Inflammatory macrophage treated with lipopolysaccharide for 4 hours (primary cell): ENCODE measurements at places on chromosomes 11 and 22.
A peak's percentile ranks its signal among the peaks of the same experiment; 100 is the strongest.

GRCh38 chr11:75524665-75525432, 892 bp downstream of the GDPD5 start:
- peak; percentile 35 for DNase-seq

DNA sequence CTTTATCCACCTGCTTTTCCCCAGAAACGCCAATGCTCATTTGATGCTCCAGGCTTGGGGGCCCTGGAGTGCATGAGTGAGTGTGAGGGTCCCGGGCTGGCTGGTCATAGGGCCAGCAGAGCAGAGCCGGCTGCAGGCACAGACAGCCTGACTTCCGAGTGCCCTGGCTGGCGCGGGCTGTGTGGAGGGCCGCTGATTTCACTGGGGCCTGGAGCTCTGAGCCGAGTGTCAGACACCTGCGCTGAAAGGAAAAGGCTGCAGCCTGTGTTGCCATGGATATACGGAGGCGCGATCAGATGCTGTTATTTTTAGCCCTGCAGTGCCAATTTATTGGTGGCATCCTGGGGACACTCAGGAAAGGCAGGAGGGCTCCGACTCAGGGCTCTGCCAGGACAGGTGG, 87.6 kb downstream of the ST3GAL4 start:
- DNase-seq = no peak

GRCh38 chr11:132022733-132023478, 652.5 kb downstream of the NTM start:
- DNase-seq = no peak

DNA sequence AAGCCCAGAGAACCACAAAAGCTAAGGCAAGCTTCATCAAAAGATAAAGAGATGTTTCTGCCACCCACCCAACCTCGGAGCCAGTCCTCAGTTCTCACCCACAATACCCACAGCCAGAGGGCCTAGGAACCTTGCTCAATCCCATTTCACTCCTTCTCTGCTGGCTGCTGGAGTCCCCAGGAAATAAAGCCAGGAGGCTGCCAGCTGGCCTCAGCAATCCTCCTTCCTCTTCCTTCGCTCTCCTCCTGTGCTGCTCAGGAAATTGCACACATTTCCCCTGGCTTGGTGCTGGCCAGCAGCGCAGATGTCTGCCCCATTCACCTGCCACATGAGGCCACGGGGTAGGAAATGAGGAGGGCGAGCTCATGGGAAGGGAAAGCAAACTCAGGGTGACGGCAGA, 91.8 kb upstream of the LDLRAD3 start:
- peak; percentile 32 for DNase-seq

GRCh38 chr11:76627606-76628005, 42.9 kb downstream of the LRRC32 start:
- DNase-seq = peak; percentile 45

- no peak for DNase-seq
These were observed 6.6 kb downstream of the PRSS23 start for GRCh38 chr11:86806903-86807302.

DNA sequence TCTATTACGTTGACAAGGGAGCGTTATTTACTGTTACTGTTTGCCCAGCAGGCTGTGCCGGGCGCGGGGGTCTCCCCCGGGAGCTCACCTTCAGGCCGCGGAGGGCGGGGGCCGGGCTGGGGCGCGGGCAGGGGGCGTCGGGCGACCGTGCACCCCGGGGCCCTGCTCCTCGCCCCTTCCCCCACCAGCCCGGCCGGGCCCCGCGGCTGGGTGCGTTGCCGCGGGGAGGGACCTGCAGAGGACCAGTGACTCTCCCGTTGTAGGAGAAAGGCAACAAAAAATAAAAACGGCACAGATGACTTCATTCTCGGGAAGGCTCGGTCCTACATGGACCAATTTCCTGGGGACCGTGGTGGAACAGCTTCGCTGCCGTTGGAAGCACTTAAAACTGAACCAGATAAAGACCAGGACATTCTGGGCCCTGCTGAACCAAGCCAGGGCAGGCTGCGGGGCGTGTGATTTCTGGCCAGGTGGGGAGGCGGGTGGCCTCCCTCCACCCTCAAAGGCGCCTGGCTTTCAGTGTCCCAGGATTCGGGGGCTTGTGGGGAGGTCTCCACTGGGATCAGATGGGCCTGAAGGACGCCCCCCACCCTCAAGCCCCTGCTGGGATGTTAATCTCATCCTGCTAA, 57.4 kb downstream of the IGLL1 start:
- no peak for DNase-seq

GRCh38 chr22:23098718-23099530, 28.6 kb downstream of the GNAZ start:
- DNase-seq = no peak

- no peak for DNase-seq
These were observed 36.5 kb downstream of the POU2AF3 start for GRCh38 chr11:111334532-111335502.

DNA sequence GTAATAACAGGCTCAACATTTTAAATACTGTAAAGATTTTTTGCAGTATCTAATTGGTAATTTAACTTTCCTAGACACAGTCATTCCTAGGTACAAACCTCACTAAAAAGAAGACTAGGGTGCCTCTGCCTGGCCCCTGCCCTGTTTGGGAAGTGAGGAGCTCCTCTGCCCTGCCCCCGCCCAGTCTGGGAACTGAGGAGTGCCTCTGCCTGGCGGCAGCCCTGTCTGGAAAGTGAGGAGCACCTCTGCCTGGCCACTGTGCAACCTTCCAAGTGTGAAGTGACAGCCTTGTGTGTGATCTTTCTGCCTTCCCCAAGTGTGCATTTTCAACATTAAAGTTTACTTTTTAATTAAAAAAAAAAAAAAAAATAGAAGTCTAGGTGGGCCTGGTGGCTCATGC, 4.2 kb downstream of the CHORDC1 start:
- no peak for DNase-seq

DNA sequence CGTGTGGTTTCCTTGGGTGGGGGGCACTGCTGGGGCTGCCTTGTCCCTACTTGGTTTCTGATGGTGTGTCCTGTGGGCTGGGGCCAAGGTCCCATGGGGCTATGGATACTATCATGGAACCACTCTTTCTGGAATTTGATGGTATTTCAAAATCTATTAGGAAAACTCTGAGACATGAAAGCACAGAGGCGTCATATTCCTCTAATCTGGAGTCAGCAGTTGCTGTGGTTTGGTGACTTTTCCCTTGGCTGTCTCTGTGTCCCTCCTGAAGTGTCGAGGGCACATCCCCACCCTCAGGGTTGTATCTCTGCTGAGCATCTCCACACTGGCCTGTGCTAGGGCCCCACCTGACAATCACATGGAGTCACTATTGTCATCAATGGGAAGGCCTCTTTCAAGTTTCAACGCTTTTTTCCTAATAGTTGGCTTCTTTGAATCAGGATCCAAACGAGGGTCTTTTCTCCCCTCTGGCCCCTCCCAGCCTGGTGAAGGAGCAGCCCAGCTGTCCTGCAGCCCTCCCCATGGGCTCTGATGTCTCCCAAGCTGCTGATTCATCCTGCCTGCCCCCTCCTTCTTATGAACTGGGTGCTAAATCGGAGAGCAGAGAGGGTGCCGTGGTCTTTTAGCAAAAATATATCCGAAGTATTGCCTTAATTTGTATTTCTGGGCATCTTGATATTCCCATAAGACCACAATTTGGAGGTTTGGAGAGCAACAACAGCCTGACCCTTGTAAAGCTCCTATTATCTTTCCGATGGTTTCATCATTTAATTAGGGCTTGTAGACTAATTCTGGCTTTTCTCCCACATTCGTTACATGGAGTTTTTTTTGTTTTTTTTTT, 38.5 kb downstream of the MED15 start:
- no peak for DNase-seq

- no peak for DNase-seq
These were observed 104.1 kb downstream of the BRD1 start for GRCh38 chr22:49723478-49724029.

GRCh38 chr11:33536178-33536577, 164.4 kb downstream of the C11orf91 start:
- no peak for DNase-seq

- DNase-seq = no peak
These were observed 380.3 kb downstream of the AASDHPPT start for GRCh38 chr11:106457727-106458126.

DNA sequence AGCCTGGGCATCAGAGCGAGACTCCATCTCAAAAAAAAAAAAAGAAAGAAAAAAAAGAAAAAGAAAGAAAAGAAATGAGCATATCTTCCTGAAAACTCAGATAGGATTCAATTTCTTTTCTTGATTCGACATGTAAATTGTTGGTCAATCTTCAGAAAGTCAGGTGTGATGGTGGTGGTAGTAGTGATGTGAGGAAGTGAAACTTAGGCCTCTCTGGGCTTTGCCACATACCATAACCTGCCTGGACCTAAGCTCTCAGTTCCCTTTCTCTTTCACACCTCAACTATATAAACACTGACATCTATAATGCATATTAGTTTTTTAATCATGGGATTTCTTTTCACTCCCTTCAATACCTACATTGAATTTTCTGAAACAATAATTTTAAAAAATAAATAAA, 98.0 kb upstream of the TBCEL start:
- no peak for DNase-seq

DNA sequence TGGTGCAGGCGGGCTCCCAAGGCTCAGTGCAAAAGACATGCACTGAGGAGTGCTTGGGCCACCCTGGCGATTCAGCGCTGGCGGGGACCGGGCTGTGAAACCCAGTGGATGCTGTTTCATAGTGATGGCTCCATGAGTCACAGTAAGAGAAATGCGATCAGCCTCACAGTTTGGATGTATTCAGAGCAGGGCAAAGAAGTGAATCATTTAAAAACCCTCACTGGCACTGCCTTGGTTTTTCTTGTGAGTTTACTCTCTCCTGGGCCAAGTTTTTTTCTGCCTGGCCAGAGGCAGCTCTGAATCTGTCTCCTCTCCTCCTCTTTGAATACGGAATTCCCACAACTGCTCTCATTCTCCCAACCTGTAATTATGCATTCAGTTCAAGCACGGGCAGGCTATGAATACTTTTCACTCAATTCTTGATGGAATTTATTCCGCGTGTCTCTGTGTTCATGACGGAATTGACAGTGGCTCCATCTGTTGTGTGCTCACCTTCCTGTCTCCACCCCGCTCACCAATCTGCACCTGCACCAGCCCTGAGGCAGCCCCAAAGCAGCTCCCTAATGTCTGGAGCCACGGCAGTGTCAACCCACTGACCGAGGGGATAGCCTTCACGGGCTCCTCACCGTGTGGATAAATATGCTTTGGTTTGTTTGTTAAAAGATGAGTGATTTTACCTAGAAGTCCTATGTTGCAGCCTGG, 14.9 kb downstream of the ADAMTS8 start:
- DNase-seq = no peak

- DNase-seq = peak; percentile 11
These were observed 32.9 kb downstream of the KCNJ1 start for GRCh38 chr11:128834157-128834556.

GRCh38 chr22:46070215-46070802, 80.0 kb upstream of the PPARA start:
- DNase-seq = peak; percentile 73

- no peak for DNase-seq
These were observed 24.8 kb upstream of the MYOD1 start for GRCh38 chr11:17694494-17695110.

GRCh38 chr22:22458387-22458786, 50.2 kb downstream of the ZNF280B start:
- DNase-seq = no peak

- DNase-seq = no peak
These were observed 213.1 kb upstream of the ZBED5 start for GRCh38 chr11:11070976-11071375.

DNA sequence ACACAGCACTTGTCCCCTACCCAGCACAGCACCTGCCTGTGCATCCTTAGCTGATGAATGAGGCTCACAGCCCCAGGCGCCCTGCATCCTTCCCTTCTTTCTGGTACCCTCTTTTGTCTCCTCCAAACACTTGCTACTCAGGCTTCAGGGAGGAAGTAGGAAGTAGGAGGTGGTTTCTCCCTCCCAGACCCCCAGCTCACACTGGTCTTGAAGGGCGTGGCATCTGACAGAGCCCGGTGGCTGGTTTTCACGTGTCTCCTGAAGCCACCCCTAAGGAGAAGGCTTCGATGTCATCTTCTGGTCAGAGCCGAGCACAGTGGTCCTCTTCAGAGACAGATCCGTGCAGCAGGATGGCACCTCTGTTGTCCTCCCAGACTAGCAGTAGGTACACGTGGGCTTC, 109.8 kb downstream of the PTPRJ start:
- no peak for DNase-seq

GRCh38 chr22:37338539-37339246, 56.4 kb downstream of the CYTH4 start:
- DNase-seq = no peak

- DNase-seq = no peak
These were observed 202.9 kb downstream of the DBX1 start for GRCh38 chr11:19957294-19957943.

- no peak for DNase-seq
These were observed 622.8 kb downstream of the BRD1 start for GRCh38 chr22:49204599-49205482.

- DNase-seq = no peak
These were observed 18.2 kb upstream of the OR6A2 start for GRCh38 chr11:6817694-6818093.

GRCh38 chr11:47510209-47510608, 42.7 kb downstream of the CELF1 start:
- DNase-seq = peak; percentile 85

GRCh38 chr11:83816572-83817187, 530.5 kb upstream of the CCDC90B start:
- DNase-seq = peak; percentile 23

GRCh38 chr22:48702573-48703264, 1125.0 kb downstream of the BRD1 start:
- DNase-seq = no peak

GRCh38 chr22:33706100-33706499, 214.2 kb downstream of the LARGE1 start:
- no peak for DNase-seq

- no peak for DNase-seq
These were observed 83.2 kb upstream of the CLDN5 start for GRCh38 chr22:19607192-19608002.

DNA sequence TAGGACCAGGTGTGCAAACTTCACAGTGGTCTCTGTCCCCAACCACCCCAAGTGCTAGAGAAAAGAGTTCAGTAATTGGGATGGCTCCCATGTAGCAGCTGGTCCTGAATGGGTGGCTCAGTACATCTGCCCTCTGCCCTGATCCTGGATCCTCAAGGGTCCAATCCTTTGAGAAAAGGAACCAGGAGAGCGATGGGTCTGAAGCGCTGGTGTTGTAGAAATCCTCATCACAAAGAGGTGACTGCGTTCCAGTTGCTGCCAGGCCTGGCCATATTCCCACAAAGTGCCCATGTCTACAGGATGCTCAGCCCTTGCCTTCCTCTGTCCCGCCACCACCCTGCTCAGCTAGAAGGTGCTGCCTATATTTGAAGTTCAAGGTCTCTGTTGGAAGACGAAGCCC, 6.2 kb upstream of the C22orf39 start:
- no peak for DNase-seq
